Stimulated activated CD8-positive, alpha-beta memory T cell treated with anti-CD3 and anti-CD28 coated beads, Interleukin-2, amount 100 ng/mL, for 1 hour (primary cell): ENCODE measurements at places on chromosomes 5 and 9.

DNA sequence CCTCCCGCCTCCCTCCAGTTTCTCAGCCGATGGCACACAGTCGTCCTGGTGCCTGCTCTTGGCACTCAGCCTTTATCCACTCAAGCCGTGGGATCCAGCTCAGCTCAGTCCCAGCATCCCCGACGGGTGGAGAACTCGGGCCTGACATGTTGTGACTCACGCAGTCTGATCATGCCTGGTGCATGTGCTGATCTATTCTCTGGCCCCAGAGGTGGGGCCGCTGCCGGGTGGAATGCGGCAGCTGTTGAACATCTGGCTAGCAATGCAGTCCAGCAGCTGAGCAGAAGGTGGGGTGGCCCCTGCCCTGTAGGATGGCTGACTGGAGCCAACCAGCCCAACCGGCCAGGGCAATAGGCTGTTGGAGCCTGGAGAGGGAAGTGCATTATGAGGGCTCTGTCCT lies 1.7 kb upstream of the AIF1L start:
- DNase-seq: no peak

DNA sequence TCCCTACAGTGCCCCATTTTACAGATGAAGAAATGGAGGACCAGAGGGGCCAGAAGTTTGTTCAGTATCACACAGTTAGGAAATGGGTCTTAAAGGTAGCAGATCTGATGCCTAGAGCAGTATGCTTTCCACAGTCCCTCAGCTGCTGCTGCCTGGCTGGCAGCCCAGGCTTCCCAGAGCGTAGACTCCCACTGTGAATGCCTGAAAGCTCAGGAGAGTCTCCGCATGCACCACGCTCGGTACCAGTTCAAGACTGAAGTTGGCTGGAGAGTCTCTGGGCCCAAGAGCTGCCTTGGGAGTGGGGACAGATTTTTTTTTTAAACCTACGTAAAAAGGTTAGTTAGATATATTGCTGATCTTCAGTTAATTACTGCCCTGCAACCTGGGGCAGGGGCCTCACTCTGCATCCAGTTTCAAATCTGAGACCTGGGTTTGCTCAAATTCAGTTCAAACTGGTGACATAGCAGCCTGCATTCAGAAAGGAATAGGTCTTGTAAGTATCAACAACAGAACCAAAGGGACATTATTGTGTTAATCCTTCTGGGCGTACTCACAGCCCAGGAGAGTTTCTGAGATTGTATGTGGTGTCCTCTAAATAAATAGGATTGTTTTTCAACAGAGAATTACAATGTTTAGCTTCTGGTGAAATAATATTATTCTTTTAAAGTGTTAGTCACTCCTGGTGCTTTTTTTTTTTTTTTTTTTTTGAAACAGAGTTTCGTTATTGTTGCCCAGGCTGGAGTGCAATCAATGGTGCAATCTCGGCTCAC lies 8.3 kb downstream of the NANS start:
- DNase-seq: no peak

DNA sequence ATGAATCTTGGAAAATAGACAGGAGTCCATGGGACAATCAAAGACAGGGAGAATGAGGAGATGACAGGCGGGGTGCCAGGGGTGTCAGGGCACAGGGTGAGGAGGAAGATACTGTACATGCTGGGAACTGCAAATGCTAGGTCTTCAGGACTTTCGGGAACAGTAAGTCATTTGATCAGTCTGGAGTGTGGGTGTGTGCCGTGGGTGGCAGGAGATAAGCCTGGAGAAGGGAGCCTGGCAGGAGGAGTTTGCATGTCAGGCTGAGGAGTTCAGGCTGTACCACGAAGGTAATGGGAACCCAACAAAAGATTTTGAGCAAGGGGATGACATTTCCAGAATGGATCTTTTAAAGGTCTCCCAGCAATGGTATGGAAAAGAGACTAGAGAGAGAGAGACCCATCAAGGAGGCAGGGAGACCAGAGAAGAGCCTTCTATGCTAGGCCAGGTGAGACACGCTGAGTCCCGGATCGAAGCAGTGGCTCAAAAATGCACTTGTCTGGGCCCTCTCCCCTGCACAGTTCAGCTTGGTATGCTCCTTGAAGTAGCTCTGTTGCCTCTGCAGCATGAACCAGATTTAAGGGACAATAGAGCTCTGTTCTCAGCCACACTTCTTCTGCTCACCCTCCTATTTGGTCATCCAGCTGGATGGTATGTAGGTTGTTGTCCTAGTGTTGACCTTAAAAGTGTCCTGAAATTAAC lies 77.0 kb upstream of the FER start:
- DNase-seq: no peak

DNA sequence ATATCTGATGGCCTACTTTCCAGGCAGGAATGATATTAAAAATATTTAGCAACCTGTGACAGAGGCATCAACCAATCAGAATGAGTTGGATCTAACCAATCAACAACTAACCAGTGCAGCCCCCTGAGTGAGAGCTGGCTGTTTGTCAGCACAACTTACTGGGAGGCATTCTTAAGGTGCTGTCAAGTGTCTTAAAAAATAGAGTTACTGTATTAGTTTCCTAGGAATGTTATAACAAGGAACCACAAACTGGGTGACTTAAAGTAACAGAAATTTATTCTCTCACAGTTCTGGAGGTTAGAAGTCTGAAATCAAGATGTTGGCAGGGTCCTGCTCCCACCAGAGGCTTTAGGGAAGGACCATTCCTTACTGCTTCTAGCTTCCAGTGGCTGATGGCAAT lies 85.2 kb downstream of the ATG10 start:
- no peak for DNase-seq

- DNase-seq: no peak
These were observed 206.9 kb downstream of the GABBR2 start for GRCh38 chr9:98501819-98502218.

DNA sequence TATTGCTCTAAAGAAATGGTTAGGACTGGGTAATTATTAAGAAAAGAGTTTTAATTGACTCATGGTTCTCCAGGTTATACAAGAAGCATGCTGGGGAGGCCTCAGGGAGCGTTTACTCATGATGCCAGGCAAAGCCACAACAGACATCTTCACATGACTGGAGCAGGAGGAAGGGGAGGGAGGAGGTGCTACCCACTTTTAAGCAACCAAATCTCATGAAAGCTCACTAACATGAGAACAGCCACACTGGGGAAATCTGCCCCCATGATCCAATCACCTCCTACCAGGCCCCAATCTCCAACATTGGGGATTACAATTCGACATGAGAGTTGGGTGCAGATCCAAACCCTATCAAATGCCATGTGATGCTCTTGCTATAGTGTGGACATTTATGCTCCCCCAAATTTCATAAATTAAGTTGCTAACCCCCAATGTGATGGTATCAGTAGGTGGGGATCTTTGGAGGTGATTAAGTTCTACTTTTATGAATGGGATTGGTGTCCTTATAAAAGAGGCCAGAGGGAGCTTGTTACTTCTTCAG lies 773.6 kb upstream of the CDH10 start:
- no peak for DNase-seq

DNA sequence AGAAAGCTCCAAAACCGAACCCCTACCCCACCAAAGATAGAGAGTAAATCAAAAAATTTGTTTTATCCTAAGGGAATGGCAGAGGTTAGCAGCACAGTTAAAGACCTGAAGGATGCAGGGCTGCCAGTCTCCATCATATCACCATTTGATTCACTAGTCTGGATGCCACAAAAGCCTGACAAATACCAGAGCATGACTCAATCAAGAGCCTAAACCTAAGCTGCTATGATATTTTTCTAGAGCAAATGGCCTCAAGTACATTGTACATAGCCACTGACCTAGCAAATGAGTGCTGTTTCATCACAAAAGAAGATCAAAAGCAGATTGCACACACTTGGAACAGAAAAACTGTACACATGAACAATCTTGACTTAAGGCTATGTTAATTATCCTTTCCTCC lies 48.0 kb downstream of the DPYSL3 start:
- DNase-seq: no peak

DNA sequence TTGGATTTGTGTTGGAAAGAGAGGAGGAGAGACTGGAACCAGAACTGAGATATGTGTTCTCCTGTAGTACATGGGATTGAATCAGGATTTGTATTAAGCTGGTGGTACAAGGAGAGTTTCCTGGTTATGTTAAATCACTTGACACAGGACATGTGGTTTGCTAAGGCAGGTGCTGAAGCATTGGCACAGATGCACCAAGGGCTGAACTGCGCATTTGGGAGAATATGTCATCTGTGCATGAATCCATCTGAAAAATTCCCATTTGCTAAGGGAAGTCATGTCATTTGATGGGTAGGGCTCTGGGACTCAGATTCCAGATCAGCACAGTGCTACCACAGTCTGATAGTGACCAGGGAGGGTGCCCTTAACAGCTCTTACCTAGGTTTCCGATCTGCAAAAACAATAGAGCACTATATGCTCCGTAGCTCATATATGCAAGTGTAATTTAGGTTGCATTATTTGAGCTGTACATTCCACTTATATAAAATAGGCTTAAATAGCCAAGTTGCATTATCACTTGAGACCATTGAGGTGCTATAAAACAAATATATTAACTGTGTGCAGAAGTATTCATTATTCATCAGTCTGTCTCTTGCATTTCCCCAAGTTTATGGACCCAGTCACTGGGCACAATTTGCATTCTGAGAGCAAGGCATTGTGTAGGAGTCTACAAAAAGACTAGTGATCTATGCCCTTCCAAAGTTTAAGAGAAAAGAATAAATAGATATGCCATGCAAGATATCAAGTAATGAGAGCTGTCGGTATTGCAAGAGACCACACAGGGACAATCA lies 55.2 kb downstream of the ADAMTS16 start:
- DNase-seq: no peak

- DNase-seq: no peak
These were observed 46.0 kb upstream of the COL15A1 start for GRCh38 chr9:98897745-98898144.

DNA sequence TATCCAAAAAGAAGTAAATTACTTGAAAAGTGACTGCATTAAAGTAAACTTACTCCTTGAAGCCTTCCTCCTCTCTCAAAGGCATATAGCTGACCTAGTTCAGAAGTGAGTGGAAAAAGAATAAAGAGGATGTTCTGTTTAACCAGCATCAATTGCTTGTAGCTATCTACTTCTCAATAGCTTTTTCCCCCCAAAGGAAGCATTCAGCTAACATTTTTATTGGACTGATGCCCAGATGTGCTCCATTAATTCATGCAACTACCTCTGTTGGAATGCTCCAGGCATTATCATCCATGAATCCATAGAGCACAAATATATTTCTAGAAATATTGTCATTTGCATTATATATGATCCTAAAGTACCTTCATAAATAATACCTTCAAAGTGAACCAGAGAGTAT lies 132.8 kb downstream of the RASEF start:
- DNase-seq: no peak

- peak; percentile 53 for DNase-seq
These were observed 679 bp upstream of the KDM4C start for GRCh38 chr9:6757132-6757455.

GRCh38 chr5:141223112-141223783 lies at the start of gene PCDHB14:
Gene PCDHB14, plus strand, starts transcription at chr5:141223343. Its CDS starts 163 bp downstream, at chr5:141223506.
- DNase-seq: no peak

GRCh38 chr5:74433896-74434829 lies 206.4 kb downstream of the ENC1 start:
- DNase-seq: no peak

GRCh38 chr5:148760945-148761638 lies 65.3 kb upstream of the ADRB2 start:
- no peak for DNase-seq

- DNase-seq: no peak
These were observed 556.1 kb downstream of the CDH9 start for GRCh38 chr5:26482076-26482809.

GRCh38 chr5:101843055-101843454 lies 453.0 kb downstream of the SLCO4C1 start:
- DNase-seq: no peak

- no peak for DNase-seq
These were observed 101.9 kb downstream of the NFIB start for GRCh38 chr9:14212077-14212476.

GRCh38 chr9:86201474-86202337 lies 57.8 kb downstream of the C9orf153 start:
- no peak for DNase-seq
